ENCODE measurements at places on chromosomes 5 and 9.

GRCh38 chr5:62038024-62038423 is 268.0 kb upstream of the KIF2A start:
- DNase-seq = no peak

GRCh38 chr5:88925692-88926490 is 42.9 kb upstream of the MEF2C start:
- no peak for DNase-seq

DNA sequence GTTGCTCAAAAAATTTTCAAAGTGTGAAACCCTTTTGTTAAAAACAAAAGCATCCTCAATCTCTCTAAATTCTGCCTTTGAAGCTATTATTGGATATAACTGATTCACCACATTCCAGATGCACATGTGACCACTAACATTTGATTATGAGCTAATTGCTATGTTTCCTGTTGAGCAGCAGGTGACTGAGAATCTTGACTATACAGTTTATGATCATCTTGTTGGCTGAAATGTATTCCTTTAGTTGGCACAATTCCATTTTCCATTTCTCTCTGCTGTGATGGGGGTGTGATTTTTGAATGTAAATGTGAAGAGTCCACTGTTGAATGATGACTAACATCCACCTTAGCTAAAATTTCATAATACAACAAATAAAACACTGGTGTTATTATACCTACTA is 10.7 kb downstream of the LYSMD3 start:
- DNase-seq = no peak

GRCh38 chr5:172622091-172623046 is 18.7 kb upstream of the NEURL1B start:
- DNase-seq = no peak

DNA sequence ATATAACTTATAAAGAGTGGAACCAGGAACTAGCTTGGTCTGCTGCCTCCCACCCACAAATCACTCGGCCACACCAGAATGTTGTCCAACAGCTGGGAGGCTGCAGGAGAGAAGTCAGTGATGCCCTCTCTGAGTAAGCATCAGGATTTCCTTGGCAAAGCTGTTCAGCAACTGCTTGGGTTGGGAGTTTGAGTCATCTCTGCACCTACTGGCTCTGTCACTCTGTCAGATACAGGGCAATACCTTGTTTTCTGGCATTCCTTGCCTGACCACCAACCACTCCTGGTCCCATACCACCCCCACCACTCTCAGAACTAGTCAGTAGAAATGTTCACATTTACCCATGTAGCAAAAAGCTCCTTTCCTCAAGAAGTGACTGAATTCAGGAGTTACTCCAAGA is 36.8 kb upstream of the GCNT4 start:
- DNase-seq = no peak

GRCh38 chr5:76029739-76030138 is 53.4 kb upstream of the SV2C start:
- no peak for DNase-seq
